ENCODE measurements at places on chromosomes 13 and 19.

DNA sequence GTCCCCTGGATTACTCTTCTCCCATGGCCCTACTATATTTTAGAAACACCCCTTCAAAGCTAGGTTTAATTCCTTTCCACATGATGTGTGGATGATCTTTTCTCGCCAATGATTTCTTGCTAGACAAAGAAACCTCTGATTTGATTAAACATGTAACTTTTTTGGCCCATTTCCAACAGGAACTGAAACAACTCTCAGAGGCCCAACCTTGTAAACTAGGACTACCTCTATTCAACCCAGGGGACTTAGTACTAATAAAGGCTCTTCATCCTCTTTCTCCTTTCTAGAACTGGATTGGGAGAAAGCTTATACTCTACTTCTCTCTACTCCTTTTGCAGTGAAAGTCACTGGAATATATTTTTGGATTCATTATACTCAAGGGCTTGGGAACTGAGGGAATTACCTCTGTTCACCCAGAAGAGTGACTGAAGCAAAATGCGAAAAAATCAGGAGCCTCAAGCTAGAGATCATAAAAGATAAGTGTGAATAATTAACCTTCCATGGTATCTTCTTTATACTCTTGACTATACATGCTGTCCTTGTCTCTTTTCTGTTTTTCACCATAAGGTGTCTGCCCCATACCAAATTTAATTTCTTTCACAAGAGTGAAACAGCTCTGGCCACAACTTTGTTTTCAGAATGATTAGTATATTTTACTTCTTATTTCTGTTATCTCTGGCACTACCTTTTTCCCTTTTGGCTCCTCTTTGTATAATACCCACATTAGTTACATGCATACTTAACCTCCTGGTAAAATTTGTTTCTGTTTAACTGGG, 977.6 kb downstream of the SLITRK5 start:
- no peak for DNase-seq

GRCh38 chr13:68170961-68171360, 940.8 kb upstream of the PCDH9 start:
- DNase-seq: no peak

DNA sequence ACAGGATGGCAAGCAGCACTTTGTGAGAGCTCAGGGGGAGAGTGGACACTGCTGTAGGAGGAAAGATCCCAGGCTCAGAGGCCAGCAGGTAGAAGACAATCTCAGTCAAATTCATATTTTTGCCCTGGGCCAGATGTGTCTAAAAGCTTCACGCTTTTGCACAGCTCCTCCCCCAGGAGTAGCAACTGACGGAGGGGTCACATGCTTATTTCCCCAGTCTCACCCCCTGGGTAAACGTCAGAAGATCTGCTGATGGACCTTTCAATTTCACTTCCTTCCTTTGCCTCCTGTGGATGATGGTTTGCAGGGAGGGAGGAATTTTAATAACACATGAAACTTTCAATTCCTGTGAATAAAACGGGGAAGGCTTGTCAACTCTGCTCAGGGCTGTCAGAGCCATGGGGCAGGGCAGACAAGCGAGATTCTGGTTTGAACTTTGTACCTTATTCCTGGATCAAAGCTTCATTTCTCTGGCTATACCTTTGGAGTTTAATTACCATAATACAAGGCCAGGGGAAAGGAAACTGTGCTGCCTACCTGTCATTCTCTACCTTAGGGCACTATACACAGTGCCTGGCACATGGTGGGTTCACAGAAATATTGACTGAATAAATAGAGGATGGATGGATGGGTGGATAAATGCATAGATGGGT, 41.0 kb downstream of the POU4F1 start:
- no peak for DNase-seq

DNA sequence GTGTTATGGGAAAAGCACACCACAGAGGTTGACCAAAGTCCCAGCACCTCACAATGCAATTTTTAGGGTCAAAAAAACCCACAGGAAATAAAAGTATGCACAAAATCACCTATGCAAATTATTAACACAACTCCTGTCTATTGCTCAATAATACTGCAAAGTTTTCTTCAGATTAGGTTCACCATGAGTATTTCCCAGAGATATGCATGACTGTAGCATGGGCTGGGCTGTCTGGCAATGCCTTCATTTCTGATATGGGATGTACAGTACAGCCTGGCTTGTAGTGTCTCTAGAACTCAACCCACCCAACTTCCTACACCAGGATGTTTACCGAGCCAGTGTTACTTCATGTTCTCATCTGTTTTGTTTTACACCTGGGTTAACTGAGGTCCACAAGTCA, 698.7 kb upstream of the ARGLU1 start:
- DNase-seq: no peak

DNA sequence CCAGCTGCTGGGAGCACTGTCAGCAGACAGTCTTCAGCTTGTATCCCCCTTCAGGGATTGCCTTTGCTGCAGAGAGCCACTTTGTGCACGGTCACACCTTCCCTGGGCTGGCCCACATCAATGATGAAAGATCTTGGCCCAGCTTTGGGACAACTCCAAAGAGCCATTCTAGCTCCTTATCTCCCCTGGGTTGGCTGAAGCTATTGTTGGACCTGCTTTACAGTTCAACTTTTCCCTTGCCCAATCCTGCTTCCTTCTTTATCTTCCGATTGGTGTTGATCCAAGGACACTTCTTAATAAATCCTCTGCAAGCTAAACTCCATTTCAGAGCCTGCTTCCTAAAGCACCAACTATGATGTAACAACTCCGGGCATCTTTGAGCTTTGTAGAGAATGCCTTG, 466.4 kb downstream of the KLF12 start:
- no peak for DNase-seq

DNA sequence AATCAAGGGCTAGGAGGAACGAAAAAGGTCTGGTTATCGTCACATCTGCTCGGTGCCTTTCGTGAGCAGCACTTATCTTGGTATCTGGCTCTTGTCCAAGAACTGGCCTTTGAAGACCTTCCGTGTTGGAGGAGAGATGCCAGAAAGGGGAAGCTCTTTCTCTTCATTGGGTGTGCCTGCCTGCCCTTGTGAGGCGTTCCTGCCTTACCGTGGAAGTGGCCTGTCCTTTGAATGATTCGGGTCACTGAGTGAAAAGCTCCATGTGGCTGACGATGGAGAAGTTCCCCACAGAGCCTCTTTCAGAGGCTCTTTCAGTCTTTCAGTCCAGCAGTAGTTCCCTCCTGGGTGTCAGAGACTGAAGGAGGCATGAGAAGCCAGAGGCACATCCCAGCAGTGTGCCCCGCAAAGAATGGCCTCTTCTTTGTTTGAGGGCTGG, 121.5 kb upstream of the SLC10A2 start:
- DNase-seq: no peak

DNA sequence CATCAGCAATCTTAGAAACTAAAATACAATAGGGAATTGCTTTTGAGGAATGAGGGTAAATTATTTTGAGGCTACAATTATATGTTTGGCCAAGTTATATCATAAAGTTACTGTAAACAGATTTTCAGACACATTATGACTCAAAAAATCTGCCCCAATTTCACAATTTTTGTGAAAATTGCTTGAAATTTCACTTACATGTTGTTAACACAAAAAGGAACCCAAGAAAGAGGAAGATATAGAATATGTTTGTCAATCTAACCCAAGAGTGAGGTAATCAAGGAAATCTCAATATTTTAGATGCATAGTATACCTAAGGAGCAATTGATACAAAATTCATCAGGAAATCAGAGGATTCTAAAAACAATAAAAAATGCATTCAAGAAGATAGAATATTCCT, 73.9 kb upstream of the FNDC3A start:
- DNase-seq: no peak

DNA sequence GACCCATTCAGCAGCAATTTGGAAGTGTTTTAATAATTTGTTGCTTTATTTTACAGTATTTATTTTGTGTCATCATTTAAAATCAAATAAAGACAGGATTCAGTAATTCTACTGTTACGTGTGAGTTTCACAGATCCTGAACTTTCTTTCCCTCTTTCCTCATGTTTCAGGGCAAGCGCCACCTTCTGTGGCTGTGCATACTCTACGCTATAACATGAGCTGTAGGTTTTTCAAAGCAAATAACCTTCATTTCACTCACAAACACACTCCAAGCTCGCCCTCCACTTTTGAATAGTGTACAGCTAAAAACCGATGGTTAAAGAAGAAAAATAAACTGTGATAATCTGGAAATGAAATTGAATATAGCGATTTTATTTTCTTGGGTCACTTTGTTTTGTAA, 753.3 kb downstream of the OLFM4 start:
- DNase-seq: peak; percentile 1

GRCh38 chr13:82147526-82147925, 1734.7 kb downstream of the SLITRK1 start:
- no peak for DNase-seq

DNA sequence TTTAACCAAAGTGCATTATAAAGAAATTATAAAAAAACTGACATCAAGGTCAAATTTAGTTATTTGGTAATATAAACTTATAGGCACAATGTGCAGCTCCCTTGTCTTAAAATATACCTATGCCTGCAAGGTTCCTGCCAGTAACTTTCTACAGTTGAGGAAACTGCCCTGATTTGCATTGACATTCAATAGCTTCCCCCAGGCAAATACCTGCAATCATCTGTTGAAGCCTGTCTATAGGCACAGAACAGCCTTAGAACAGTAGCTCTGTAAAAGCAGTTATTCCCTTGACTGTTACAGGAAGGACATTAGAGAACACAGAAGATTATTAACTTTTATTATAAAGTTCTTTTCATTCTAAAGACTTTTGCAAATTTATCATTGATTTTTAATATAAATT, 1239.5 kb downstream of the PCDH9 start:
- DNase-seq: no peak

DNA sequence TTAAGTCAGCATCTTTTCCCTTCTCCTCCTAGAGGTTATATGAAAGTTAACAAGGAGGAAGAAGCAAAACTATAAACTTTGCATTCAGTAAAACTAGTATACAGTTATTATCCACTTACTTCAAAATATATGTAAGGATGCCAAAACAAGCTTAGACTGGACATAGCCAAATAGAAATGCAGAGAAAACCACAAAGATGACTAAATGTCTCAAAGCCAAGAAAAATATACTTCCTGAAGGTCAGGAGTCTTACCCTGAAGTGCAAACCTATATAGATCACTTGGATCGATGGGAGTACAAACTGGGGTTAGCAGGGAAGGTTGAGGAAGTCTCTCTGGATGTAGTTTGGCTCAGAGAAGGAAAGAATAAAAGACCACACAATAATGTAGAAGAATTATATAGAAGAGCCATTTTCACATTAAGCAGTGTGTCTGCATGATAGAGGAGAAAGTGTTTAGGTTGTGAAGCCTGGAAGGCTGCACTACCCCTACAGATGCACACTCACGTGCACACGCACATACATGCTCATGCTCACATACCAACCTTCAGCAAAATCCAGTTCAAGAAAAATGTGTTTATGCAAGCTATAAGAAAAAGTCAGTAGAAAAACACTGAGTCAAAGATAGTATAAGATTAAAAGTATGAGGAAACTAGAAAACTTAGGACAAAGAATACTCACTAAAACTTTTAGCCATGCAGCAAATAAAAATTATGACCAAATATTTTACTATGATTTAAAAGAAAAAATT, 112.1 kb upstream of the RXFP2 start:
- peak; percentile 65 for DNase-seq

DNA sequence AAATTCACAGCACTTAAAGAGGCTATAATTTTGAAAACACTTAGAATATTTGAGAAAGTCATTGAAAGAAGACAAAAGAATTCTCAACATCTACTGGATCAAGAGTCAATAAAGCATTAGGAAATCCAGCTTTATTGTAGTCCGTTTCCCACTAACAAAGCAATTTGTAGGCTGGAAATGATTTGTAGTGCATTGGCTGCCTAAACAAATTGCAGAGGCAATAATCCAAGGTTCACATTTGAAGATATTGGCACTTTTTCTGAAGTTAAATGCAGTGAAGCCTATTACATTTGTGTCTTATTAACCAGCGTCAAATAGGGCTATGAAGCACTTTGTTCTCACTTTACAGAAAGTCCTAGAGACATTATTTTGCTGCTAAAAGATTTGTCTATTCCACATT, 848.1 kb upstream of the SLITRK1 start:
- no peak for DNase-seq

- DNase-seq: peak; percentile 91
Measured at GRCh38 chr19:18379803-18380747, 5.9 kb upstream of the GDF15 start.

GRCh38 chr19:53906211-53907192, 2.6 kb upstream of the CACNG7 start:
- DNase-seq: no peak

GRCh38 chr13:42364613-42365000, 92.7 kb downstream of the AKAP11 start:
- DNase-seq: no peak

DNA sequence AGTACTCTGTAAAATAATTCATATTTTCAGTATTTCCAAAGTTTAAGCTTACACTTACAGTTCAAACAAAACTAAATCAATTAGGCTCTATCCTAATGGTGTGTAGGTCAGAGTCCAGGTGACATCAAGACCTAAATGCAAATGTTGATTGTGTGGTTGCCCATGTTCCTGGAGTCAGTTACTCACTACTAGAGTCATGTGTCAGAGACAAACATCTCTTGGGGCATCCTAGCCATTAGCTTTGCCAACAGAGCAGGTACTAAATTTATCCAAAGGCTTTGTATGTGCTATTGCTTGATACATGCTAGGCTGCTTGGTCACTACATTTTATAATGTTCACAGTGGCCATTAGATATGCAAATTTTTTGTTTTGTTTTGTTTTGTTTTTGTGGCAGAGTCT, 11.7 kb downstream of the SPRY2 start:
- DNase-seq: no peak

DNA sequence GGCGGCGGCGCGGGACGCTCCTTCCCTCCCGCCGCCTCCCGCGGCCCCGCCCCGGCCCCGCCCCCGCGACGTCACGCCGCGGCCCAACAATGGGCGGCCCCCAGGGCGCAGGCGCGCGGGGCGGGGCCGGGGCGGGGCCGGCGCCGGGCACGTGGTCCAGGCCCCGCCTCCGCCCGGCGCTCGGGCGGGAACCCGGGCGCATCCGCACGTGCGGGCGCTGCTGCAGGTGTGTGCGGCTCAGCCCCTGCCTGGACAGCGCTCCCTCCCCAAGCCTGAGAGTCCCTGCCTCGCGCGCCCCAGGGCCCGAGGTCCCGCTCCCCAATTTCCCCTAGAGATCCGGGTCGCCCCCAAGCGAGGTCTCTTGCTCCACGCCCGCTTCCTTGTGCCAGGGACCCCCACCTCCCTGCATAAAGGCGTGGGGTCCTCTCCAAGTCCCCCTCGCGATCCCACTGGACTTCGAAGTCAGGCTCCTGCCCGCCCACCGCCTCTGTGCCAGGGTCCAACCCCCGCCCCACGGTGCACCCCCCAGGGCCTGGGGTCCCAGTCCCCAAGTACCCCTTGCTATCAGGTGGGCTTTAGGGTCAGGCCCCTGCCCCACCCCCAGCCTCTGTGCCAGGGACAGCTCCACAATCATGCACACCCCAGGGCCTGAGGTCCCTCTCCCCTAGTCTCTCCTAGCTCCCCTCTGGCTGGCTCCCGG, at the start of gene MEX3D:
MEX3D (minus strand) TSS at position 6 of the 700 bp plus-strand sequence. CDS start 267 bp downstream, outside the sequence.
- DNase-seq: peak; percentile 54

DNA sequence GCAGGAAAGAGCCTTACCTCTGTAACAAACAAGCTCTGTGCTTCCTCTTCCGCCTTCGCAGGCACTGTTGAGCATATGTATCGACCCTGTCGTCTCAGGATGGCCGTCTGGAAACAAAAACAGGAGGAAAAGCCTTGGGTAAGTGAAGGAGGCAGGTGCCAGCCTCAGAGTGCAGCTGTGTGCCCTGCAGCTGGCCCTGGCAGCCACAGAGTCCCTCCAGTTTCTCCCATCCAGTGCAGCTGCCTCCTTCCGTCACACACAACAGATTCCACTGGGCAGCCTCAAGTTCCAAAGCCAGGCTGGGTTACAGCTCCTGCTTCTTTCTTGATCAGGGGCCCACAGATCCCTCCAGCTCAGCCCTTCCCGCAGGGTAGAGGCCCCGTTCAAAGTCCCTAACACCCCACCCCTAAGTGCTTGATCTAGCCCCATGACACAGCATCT, 47.7 kb downstream of the DOCK9 start:
- no peak for DNase-seq

Data from fibroblast of lung (primary cell).